CD4-positive, alpha-beta memory T cell (primary cell): ENCODE measurements at places on chromosomes 6 and 20. TPM values are rescaled to one million over a fixed set of nuclear protein-coding genes. Genes with fewer than 3 reads are reported as not detected.

- H3K27me3 ChIP-seq: no peaks in the 10 kb centered on the region
- no peak overlapping the region for H3K4me3 ChIP-seq
- H3K36me3 ChIP-seq: peaks cover 20% of the 10 kb centered on the region
- DNase-seq: no peak
- H3K27ac ChIP-seq: no peak overlapping the region
- no peaks in the 10 kb centered on the region for H3K4me1 ChIP-seq
These were observed 39.2 kb downstream of the PLAGL2 start for GRCh38 chr20:32168184-32168910.

- no peak overlapping the region for H3K27ac ChIP-seq
- no peaks in the 10 kb centered on the region for H3K4me1 ChIP-seq
- no peak for DNase-seq
- no peaks in the 10 kb centered on the region for H3K27me3 ChIP-seq
- no peaks in the 10 kb centered on the region for H3K36me3 ChIP-seq
These were observed 47.7 kb upstream of the PLCB4 start for GRCh38 chr20:9021216-9021615.

GRCh38 chr20:58875541-58876134, 23.1 kb downstream of the GNAS start:
- H3K4me3 ChIP-seq: no peak overlapping the region
- H3K36me3 ChIP-seq: no peaks in the 10 kb centered on the region
- no peak for DNase-seq
- H3K27me3 ChIP-seq: no peaks in the 10 kb centered on the region

DNA sequence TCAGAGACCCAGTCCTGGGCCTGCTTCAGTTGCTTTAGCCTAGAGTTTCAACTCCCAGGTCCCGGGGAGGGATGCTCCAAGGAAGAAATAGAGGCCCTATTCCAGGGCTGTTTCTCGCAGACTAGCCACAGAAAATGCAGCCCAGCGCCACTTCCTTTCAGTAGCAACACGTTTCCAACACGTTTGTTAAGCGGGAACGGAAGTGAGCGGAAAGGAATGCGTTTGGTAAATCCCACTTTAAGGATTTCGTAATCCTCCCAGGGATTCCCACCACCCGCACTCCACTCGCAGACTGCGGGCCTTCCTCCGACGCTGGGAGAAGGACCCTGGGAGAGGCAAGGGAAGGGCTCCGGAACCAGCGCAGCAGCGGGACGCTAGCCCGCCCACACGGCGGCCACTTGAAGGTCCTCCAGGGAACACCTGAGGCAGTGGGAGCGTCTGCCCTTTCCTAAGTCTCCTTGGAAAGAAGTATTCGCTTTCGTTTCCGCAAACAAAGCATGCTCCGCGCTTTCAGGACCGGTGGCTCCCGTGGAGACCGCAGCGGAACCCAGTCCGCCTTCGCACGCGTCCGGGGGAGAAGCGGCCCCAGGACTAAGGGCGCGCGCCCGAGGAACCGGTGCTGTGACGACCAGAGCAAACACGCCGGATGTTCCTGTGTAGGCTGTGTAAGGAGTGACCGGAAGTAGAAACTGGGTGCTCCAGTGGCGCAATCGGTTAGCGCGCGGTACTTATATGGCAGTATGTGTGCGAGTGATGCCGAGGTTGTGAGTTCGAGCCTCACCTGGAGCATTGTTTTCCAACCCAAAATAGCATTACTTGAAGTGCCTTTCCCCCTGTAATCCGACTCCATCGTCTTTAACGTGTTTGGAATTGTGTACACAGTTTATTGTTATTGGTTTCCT, 227.6 kb upstream of the PRSS16 start:
- peak overlapping the region; percentile 60 for H3K4me3 ChIP-seq
- peaks cover under 1% of the 10 kb centered on the region for H3K27me3 ChIP-seq
- peak; percentile 26 for DNase-seq
- peaks cover 12% of the 10 kb centered on the region for H3K4me1 ChIP-seq

GRCh38 chr20:48679599-48679998, 148.2 kb downstream of the PREX1 start:
- H3K4me1 ChIP-seq: no peaks in the 10 kb centered on the region
- H3K27ac ChIP-seq: no peak overlapping the region
- no peak for DNase-seq
- no peaks in the 10 kb centered on the region for H3K27me3 ChIP-seq

DNA sequence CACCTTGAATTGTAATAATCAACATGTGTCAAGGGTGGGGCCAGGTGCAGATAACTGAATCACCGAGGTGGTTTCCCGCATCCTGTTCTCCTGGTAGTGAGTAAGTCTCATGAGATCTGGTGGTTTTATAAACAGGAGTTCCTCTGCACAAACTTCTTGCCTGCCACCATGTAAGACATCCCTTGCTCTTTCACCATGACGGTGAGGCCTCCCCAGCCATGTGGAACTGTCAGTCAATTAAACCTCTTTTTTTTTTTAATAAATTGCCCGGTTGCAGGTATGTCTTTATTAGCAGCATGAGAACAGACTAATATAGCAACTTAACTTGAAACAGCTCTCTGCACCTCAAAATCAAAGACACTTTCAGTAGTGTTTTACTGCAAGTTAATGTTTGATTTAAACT, 121.6 kb downstream of the OGFRL1 start:
- H3K27me3 ChIP-seq: no peaks in the 10 kb centered on the region
- H3K4me1 ChIP-seq: no peaks in the 10 kb centered on the region
- H3K27ac ChIP-seq: no peak overlapping the region
- no peak overlapping the region for H3K4me3 ChIP-seq
- DNase-seq: no peak
- H3K36me3 ChIP-seq: no peaks in the 10 kb centered on the region

DNA sequence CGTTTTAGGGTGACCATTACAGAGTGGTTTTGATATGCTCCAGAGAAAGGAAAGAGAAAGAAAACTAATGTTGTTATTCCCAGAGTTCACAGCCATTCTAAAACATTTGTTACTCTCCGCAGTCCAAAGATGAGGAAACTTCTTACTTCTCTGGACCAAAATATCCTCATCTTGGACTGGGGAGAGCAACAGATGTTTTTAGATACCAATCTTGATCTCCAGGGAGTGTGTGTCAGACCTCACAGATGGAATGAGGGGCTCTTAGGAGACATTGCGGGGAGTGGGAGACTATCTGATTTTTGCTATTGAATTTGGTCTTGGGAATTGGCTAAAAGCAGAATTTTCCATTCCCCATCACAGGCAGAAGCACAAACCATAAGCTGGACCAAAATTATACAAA, 110.8 kb downstream of the TNFAIP3 start:
- H3K27ac ChIP-seq: no peak overlapping the region
- H3K27me3 ChIP-seq: no peaks in the 10 kb centered on the region
- DNase-seq: no peak
- H3K4me1 ChIP-seq: peaks cover 42% of the 10 kb centered on the region
- no peak overlapping the region for H3K4me3 ChIP-seq

DNA sequence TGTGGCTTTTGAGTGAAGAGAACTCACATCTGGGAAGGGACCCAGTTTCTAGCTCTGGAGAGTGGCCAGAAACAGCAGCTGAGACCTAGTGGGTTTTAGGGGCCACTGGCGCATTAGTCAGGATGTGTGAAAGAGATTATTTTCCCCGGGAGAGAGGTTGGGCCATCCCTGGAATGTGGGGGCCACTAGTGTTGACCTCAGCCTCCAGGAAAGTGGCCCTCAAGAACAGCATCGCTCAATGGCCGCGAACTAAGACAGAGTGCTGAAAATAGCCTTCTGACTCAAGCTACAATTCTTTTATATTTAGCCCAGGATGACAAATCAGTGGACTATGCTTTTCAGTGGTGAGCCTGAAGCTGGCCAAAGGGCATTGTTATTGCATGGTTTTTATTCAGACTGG, 210.4 kb upstream of the RNF24 start:
- peaks cover 5% of the 10 kb centered on the region for H3K4me1 ChIP-seq
- no peak for DNase-seq
- H3K4me3 ChIP-seq: no peak overlapping the region

DNA sequence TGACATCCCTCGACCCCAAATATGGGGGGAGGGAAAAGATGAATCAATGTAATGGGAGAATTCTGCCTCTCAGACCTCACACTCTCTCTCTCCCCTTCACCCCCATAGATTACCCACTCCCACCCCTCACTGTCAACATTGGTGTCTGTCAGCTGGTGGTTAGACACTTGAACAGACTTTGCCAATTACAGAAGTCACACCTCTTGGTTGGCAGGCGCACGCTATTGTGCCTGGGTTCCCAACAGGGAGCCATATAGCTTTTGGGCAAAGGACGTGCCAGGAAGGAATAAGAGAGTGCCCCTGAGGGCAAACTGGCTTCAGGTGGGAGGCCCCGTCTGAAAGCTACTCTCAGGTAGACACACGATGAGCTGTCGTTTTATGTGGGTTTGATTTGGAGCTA, 54.1 kb upstream of the FYN start:
- H3K4me3 ChIP-seq: no peak overlapping the region
- no peak for DNase-seq
- H3K4me1 ChIP-seq: no peaks in the 10 kb centered on the region
- no peak overlapping the region for H3K27ac ChIP-seq
- no peaks in the 10 kb centered on the region for H3K36me3 ChIP-seq

GRCh38 chr20:6081236-6081635, 27.4 kb upstream of the LRRN4 start:
- no peak overlapping the region for H3K27ac ChIP-seq
- no peak overlapping the region for H3K4me3 ChIP-seq

- peak overlapping the region; percentile 97 for H3K4me3 ChIP-seq
- peak overlapping the region; percentile 97 for H3K27ac ChIP-seq
- H3K4me1 ChIP-seq: peaks cover 56% of the 10 kb centered on the region
- DNase-seq: no peak
These were observed 887 bp downstream of the TSPYL1 start for GRCh38 chr6:116278854-116279231.

DNA sequence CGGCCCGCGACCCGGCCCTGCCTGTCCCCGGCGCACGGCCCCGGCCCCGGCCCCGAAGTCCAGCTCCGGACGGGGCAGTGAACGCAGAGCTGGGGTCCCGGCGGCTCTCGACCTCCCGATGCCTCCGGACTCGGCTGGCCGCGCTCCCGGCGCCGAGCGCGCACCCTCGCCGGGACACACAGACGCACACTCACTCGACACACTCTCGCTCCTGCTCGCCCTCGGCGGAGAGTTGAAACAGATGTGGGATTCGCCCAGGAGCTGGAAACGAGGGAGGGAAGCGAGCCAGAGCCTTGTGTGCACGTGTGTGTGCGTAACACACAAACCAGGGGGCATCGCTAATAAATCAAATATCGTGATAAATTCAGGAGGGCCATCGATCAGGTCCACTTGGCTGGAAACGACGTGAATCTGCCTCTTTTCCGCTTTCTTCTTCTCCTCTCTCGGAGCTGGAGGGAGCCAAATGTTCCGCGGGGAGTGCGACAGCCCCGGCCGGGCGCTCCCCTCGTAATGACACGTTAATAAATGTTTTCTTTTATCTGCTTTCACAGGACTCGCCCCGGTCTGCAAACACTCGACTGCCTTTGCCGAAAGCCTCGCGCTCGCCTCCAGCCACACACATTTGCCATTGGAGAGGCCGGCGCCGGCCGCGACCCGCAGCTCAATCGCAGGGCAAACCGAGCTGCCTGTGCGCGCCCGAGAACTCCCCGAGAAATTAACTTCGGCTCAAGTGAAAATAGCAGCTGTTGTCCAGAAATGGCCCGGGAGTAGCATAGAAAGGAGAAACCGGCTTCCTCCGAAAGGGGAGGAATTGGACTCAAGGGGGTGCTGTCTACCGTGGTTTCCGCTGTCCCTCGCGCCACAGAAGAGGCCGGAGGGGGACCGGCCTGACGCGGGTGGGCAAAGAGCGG, 828 bp upstream of the SULF2 start:
- peaks cover 13% of the 10 kb centered on the region for H3K4me1 ChIP-seq
- H3K36me3 ChIP-seq: no peaks in the 10 kb centered on the region
- no peak overlapping the region for H3K27ac ChIP-seq
- DNase-seq: no peak

DNA sequence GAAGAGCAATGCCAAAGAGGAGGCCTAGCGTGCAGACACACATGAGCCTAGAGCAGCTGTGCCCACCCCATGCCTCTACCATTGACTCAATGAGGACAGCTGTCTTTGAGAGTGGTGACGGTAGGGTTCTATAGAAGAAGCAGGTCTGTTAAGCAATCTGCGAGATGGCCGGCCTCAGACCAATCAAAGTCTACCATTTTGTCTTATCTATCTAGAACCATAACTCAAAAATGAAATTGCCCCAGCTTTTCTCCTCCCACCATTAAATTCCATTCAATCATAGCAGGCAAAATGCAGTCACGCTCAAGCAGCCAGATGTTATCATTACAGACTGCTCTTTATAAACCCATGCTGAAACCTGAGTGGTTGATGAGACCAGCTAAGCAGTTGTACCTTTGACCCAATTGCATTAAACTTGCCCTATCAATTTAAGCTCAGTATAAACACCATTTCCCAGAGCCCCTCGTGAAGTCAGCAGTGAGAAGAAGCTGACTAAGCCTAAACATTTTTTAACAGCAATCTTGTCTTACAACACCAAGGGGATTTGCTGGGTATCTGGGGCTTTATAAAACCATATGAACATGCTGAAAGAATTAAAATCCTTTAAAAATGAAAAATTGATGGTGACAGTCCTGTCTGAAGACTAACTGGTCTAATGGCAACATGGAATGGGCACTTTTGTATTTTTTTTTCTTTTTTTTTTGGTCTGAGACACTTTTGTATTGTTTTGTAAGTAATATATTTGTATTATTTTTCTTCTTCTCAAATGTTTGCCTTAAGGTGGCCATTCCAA, 57.5 kb downstream of the FOXC1 start:
- DNase-seq: no peak
- H3K36me3 ChIP-seq: no peaks in the 10 kb centered on the region
- H3K27me3 ChIP-seq: no peaks in the 10 kb centered on the region
- H3K27ac ChIP-seq: no peak overlapping the region

- H3K4me3 ChIP-seq: peak overlapping the region; percentile 9
- peaks cover 70% of the 10 kb centered on the region for H3K4me1 ChIP-seq
- peak; percentile 67 for DNase-seq
- peaks cover 8% of the 10 kb centered on the region for H3K36me3 ChIP-seq
- no peaks in the 10 kb centered on the region for H3K27me3 ChIP-seq
- no peak overlapping the region for H3K27ac ChIP-seq
These were observed 9.0 kb downstream of the SFT2D1 start for GRCh38 chr6:166333172-166333995.

DNA sequence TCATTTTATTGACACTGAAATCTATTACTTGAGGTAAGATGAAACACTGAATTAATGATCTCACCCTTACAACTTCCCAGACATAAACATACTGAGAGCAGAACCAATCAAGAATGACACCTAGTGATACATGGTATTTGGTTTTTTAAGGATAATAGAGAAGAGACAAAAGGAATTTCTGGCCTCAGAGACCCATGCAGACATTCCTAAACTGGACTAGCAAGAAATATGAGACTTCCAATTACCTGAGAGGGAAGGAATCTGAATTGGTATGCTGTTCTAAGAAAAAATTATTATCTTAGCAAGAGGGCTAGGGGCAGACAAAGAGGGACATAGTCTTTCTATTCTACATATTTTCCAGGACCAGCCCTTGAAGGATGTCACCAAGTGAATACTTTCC, 141.1 kb downstream of the BMP5 start:
- H3K4me3 ChIP-seq: no peak overlapping the region
- H3K27me3 ChIP-seq: no peaks in the 10 kb centered on the region
- no peak for DNase-seq

The PPP1R3G gene
- total RNA-seq: not detected

The ENPP5 gene
- 0.89 TPM for total RNA-seq

The NRSN1 gene
- total RNA-seq: not detected

The CLPSL2 gene
- total RNA-seq: not detected

The TP53INP2 gene
- total RNA-seq: 0.86 TPM

The CLVS2 gene
- total RNA-seq: not detected

The PCSK2 gene
- not detected for total RNA-seq

The TSHZ2 gene
- 30.2 TPM for total RNA-seq

The HLA-DOA gene
- total RNA-seq: 0.69 TPM

The RHAG gene
- total RNA-seq: not detected
